ENCODE measurements at places on chromosomes 6 and 20.
A peak's percentile ranks its signal among the peaks of the same experiment; 100 is the strongest.

GRCh38 chr6:168301648-168302398 is 17.8 kb downstream of the DACT2 start:
- H3K36me3 ChIP-seq: peaks cover 4% of the 10 kb centered on the region
- peaks cover 13% of the 10 kb centered on the region for H3K4me1 ChIP-seq
- H3K27ac ChIP-seq: peak overlapping the region; percentile 74
- H3K4me3 ChIP-seq: peak overlapping the region; percentile 44
- H3K27me3 ChIP-seq: no peaks in the 10 kb centered on the region

DNA sequence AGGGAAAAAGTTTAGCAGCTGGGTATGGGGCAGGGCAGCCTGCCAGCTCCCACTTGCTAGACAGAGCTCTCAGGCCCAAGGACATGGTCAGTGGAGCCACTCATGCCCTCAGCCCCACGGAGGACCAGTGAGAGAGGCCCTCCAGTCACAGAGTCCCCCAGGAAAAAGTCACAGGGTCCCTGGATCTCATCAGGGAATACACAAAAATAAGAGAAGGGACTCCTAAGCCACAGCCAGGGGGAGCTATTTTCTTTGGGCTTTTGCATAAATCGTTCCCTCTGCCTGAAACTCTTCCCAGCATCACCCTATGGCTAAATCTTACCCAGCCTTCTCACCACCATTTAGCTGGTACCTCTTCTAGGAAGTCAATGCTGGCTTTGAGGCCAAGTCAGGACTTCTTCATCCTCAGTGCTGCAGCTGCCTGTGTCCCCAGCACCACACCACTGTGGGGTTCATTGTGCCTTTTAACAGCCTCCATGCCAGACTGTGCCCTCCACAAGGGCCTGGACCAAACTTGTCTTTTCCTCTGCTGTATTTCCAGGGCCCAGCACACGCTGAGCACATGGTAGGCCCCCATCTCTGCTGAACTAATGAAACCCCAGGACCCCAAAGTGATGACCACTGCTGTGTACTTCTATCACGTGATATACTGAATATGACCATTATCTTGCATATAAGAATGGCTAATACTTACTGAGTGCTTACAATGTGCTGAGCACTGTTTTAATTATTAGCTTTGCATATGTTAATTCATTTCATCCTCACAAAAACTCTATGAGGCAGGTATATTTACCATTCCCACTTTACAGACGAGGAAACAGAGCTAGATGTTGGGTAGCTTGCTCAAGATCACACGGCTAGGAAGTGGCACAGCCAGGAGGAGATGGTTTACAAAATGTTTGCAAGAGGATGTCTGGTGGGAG is 2.0 kb downstream of the ZNF335 start:
- DNase-seq: no peak
- H3K4me1 ChIP-seq: peaks cover 5% of the 10 kb centered on the region
- H3K27ac ChIP-seq: no peak overlapping the region
- H3K36me3 ChIP-seq: peaks cover 40% of the 10 kb centered on the region

DNA sequence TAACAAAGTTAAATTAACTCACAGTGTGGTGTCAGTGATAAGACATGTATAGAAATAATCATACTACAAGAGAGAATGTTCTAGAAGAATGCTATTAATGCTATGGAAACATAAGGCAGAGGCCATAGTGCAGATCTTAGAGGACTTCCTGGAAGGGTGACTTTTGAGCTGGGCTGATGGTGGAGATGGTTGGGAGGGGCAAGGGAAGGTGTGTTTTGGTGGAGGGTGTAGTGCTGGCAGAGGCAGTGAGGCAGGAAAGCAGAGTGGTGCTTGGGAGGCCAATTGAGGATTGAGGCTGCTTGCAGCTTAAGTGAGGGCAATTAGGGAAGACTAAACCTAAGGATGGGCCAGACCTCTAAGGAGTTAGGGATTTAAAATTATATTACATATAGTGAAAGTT is 58.5 kb upstream of the FNDC1 start:
- no peaks in the 10 kb centered on the region for H3K4me1 ChIP-seq
- no peaks in the 10 kb centered on the region for H3K36me3 ChIP-seq
- no peak overlapping the region for H3K27ac ChIP-seq
- H3K4me3 ChIP-seq: no peak overlapping the region

- no peaks in the 10 kb centered on the region for H3K36me3 ChIP-seq
- H3K27me3 ChIP-seq: no peaks in the 10 kb centered on the region
These were observed 31.9 kb downstream of the HIVEP2 start for GRCh38 chr6:142913036-142913510.

- no peaks in the 10 kb centered on the region for H3K4me1 ChIP-seq
- no peak overlapping the region for H3K27ac ChIP-seq
- DNase-seq: peak; percentile 57
- peaks cover 43% of the 10 kb centered on the region for H3K36me3 ChIP-seq
- H3K4me3 ChIP-seq: no peak overlapping the region
These were observed 31.4 kb downstream of the NFATC2 start for GRCh38 chr20:51510936-51511605.

GRCh38 chr6:51648774-51649173 is 438.6 kb downstream of the PKHD1 start:
- H3K4me3 ChIP-seq: no peak overlapping the region
- H3K27ac ChIP-seq: no peak overlapping the region

GRCh38 chr20:19937218-19937617 is 79.9 kb upstream of the NAA20 start:
- DNase-seq: no peak
- no peaks in the 10 kb centered on the region for H3K27me3 ChIP-seq
- H3K4me1 ChIP-seq: peaks cover 35% of the 10 kb centered on the region
- no peak overlapping the region for H3K4me3 ChIP-seq
- H3K27ac ChIP-seq: no peak overlapping the region

DNA sequence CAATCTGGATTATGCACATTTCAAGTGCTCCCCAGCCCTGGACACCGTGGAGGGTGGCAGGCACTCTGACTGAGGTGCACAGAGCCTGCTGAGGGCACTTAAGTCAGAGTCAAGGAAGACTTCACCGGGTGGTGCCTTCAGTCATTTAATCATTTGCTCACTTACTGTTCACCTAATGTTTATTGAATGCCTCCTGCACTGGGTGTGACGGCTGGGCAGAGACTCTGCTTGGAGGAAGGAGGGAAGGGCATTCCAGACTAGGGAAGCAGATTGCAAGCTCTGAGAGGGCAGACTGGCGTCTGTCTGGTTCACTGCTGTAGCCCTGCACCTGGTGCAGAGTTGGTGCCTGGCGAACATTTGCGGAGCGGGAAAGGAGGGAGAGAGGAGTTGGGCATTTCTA is 54.2 kb upstream of the FAM83D start:
- no peak overlapping the region for H3K27ac ChIP-seq
- H3K4me1 ChIP-seq: no peaks in the 10 kb centered on the region
- H3K27me3 ChIP-seq: peaks cover 9% of the 10 kb centered on the region
- H3K36me3 ChIP-seq: no peaks in the 10 kb centered on the region

GRCh38 chr6:39439342-39440038 is 117.0 kb upstream of the KCNK16 start:
- H3K4me1 ChIP-seq: no peaks in the 10 kb centered on the region
- H3K27ac ChIP-seq: no peak overlapping the region

GRCh38 chr6:157093536-157093935 is 229.8 kb downstream of the TMEM242 start:
- DNase-seq: no peak
- no peak overlapping the region for H3K4me3 ChIP-seq
- peaks cover 20% of the 10 kb centered on the region for H3K4me1 ChIP-seq
- no peak overlapping the region for H3K27ac ChIP-seq
- no peaks in the 10 kb centered on the region for H3K27me3 ChIP-seq
- H3K36me3 ChIP-seq: peaks cover 11% of the 10 kb centered on the region

DNA sequence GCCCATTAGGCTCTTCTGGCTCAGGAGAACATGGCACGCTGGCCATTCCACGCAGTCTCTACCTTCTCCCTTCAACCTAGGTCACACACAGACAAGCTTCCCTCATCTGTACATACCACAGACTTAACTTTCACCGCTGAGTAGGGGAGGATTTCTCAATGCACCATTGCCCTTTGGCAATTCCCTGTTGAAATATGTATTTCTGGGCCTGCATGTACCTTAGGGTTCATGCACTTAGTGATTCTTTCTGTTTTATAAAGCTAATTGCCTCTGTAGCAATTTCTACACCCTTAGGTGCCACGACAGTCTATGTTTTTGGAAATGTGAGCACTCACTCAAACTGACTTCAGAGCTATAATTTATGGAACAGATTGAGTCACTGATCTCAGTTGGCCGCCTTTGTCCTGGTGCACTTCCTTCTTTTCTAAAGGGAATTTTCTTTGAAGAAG is 253.8 kb upstream of the PRDM1 start:
- no peak overlapping the region for H3K4me3 ChIP-seq
- no peak for DNase-seq
- H3K27ac ChIP-seq: no peak overlapping the region
- H3K27me3 ChIP-seq: no peaks in the 10 kb centered on the region
- H3K4me1 ChIP-seq: no peaks in the 10 kb centered on the region

DNA sequence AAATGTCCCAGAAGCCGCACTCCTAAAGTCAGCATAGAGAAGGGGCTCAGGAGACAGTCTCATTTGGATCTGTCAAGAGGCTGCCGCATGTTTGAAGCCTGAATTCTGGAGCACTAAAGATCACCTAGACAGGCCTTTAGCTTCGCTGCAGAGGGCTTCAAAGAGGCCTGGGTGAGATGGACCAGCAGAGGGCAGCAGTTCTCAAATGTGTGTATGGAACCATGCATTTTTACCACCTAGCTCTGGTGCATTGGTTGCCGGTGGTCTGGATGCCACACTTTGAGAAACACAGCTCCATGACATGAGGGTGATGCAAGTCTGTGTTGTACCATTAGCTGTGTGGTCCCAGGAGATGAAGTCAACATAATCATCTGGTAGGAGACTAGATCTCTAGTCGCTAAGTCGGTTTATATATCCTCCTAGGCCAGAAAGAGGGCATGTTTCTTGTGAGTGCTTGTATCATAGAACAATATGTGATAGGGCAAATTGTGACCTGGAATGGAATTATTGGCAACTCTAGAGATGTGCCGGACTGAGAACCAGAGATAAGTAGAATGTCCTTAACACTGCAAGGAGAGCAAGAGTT is 64.8 kb downstream of the KIAA0319 start:
- peaks cover 11% of the 10 kb centered on the region for H3K4me1 ChIP-seq
- no peaks in the 10 kb centered on the region for H3K27me3 ChIP-seq
- H3K27ac ChIP-seq: no peak overlapping the region
- H3K4me3 ChIP-seq: no peak overlapping the region
- peak; percentile 57 for DNase-seq
- H3K36me3 ChIP-seq: no peaks in the 10 kb centered on the region

DNA sequence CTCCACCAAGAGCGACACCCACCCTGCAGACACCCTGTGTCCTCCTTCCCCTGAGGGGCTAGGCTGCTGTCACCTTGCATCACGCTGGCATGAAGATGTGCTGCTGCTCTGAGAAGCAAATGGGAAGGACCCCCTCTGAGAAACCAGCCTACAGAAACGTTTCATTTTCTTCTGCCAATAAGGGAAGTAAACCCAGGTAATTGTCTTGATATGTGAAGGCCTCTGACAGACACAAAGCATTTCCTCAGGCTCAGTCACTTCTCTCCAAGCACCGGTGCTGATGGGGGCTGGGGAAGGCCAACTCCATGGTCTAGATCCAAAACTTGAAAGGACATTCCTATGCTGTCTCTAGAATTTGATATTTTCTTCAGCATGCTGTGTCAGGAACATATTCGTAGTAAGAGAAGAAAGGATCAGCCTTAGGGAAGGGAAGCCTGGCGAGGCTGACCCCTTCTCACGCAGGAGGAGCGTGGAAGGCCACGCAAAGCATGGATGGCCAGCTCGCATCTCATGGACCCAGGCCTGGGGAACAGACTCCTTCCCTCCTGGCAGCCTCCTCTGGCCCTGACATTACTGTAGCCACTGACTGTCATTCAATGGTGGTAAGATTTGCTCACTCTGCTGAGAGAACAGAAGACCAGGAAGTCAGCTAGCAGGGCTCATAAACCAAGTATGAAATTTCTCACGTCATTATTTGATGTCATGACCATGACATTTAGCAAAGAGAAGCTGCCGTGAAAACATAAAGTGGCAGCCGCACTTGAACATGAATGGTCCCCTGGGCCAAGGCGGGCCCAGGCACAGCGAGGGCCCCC is 20.4 kb downstream of the ACSS1 start:
- no peaks in the 10 kb centered on the region for H3K27me3 ChIP-seq
- no peak for DNase-seq
- peaks cover 18% of the 10 kb centered on the region for H3K36me3 ChIP-seq
- peak overlapping the region; percentile 7 for H3K27ac ChIP-seq
- peaks cover 61% of the 10 kb centered on the region for H3K4me1 ChIP-seq
- no peak overlapping the region for H3K4me3 ChIP-seq

DNA sequence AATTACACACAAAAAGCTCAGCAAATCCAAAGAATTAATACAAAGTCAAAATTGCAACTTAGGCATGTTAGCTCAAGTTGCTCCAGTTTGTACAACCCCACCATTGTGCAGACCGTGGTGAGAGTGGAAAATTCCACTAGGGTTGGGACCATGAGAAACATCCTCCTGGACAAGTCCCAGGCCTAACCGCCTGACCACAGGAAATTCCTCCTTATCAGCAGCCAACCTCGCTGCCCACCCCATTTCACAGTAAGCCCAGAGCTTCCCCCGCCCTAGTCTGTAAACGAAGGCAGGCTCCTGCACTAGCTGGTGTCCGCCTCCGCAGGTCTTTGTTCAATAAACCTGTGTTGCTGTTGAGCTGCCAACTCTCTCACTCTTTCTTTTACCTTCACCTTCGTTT is 1023.3 kb downstream of the EYS start:
- no peaks in the 10 kb centered on the region for H3K27me3 ChIP-seq
- no peaks in the 10 kb centered on the region for H3K36me3 ChIP-seq
